Activated naive CD8-positive, alpha-beta T cell treated with anti-CD3 and anti-CD28 coated beads for 36 hours (primary cell): ENCODE measurements at places on chromosomes 13 and 19. TPM values are rescaled to one million over a fixed set of nuclear protein-coding genes. Genes with fewer than 3 reads are reported as not detected.

Gene IRGC
- total RNA-seq = not detected

Gene ALKBH7
- total RNA-seq = 29.6 TPM

Gene MYBPC2
- 0.45 TPM for total RNA-seq

Gene MYPOP
- 3.9 TPM for total RNA-seq

Gene OSCAR
- total RNA-seq = 0.37 TPM

Gene OLFM4
- total RNA-seq = not detected

Gene TSHZ3
- total RNA-seq = 0.06 TPM

Gene PINLYP
- 14.3 TPM for total RNA-seq

Gene NCAN
- not detected for total RNA-seq

DNA sequence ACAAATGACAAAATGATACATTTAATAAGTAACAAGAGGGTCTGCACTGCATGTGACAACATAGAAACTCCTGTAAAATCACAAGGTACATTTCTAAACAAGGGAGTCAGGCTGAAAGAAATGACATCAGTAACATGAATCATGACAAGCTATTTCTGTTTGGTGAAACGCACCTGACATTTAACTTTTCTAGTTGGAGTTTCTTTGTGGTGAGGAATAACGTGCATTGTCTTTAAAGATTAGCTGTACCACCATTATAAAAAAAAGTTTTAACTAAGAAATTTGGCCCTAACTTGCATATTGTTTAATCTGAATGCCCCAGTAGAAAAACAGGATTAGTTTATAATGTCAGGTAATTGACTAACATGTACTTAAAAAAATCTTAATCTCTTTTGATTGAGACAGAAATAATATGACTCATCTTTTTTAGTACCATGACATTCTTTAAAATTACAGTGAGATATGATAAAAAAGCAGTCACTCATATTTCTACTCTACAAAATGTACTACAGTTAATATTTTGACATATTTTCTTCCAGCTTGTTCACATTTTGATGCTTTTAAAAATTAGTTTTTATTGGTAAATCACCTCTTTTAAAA lies 418.2 kb downstream of the KLF12 start:
- DNase-seq = no peak

DNA sequence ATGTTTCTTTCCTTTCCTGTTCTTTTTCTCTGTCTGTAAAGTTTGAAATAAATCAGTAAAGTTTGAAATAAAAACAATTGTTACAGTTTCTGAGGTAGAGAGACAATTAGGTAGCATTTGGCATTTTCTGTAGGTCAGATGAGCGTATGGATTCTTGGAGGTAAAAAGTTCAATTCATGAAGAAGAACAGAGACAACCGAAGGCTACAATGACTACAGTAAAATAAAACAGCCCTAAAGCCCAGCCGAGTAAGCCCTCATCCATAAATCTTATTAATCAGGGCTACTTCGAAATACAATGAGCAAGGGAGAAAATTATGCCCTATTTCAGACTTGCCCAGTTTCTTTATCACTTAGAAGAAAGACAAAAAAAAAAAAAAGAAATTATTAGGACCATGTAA lies 941.9 kb upstream of the SLC10A2 start:
- no peak for DNase-seq

- no peak for DNase-seq
Observed at GRCh38 chr13:40966298-40966697, 52.8 kb downstream of the ELF1 start.

GRCh38 chr13:43776501-43777079 lies 10.2 kb downstream of the ENOX1 start:
- no peak for DNase-seq

DNA sequence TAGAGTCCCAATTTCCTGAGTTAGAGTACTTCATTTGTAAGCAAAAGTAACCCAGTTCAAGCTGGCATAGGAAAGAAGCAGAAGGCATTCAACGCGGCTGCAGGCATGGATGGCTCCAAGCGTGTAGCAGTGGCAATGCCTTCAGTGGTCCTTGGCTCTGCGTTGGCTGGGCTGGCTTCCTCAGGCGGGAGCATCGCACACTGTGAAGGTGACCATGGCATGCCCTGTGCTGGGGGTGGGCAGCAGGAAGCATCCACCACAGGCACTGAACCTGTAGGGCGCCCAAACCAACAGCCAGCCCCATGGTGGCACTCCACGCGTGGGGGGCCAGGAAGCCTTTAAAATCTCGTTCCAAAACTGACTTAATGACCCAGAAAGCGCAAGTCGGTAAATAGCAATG lies 53.6 kb upstream of the SPACA7 start:
- DNase-seq = no peak

GRCh38 chr13:33624740-33625139 lies 193.2 kb upstream of the RFC3 start:
- no peak for DNase-seq

DNA sequence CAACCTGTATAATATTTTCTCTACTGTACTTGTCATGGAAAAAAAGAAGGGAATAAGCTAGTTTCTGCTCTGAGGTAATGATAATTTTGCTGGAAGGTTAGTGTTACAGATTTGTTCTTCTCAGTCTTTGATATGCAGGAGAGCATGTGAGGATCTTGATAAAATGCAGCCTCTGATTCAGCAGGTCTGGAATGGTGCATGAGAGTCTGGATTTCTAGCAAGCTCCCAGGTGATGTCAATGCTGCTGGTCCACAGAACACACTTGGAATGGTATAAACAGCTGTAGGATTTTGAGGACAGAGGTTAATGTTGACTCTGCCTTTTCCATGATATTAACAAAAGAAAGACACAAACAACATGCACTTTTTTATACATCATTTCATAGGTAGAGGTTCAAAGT lies 173.6 kb downstream of the NDFIP2 start:
- DNase-seq = no peak

DNA sequence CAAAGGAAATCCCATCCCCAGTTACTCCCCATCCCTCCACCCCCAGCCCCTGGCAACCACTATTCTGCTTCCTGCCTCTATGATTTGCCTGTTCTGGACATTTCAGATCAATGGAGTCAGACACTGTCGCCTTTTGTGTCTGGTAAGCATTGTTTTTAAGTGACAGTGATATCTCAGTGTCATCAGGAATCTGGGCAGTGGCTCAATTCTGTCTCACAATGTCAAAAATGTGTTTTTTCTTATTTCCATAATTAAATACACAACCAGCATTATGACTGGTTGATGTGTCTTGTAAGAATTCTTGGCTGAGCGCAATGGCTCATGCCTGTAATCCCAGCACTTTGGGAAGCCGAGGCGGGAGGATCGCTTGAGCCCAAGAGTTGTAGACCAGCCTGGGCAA lies 20.2 kb upstream of the PGLS start:
- DNase-seq = no peak

DNA sequence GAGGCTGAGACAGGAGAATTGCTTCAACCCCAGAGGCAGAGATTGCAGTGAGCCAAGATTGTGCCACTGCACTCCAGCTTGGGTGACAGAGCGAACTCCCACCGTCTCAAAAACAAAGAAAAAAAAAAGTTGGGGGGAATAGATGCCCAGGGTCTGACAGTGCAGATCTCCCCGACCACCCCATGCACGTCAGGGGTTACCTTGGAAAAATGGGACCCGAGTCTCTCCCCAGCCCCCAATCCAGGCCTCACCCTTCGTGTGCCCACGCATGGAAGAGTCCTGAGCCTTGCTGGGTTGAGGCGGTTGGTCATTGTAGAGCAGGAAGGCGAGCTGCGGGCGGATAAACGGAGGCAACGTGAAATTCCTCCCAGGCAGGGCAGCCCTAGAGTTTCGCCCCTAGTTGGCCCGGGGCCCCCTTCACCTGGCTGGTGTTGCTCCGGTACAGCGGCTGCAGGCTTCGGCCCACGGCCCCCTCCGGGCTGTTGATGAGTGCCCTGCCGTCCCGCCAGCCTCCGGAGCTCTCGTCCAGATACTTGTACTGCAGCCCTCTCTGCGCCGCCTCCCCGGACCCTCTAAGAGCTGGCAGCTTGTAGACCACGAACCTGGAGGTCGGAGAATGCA lies 588 bp downstream of the DNASE2 start:
- no peak for DNase-seq

GRCh38 chr13:30375265-30375835 lies 46.9 kb upstream of the UBE2L5 start:
- no peak for DNase-seq

DNA sequence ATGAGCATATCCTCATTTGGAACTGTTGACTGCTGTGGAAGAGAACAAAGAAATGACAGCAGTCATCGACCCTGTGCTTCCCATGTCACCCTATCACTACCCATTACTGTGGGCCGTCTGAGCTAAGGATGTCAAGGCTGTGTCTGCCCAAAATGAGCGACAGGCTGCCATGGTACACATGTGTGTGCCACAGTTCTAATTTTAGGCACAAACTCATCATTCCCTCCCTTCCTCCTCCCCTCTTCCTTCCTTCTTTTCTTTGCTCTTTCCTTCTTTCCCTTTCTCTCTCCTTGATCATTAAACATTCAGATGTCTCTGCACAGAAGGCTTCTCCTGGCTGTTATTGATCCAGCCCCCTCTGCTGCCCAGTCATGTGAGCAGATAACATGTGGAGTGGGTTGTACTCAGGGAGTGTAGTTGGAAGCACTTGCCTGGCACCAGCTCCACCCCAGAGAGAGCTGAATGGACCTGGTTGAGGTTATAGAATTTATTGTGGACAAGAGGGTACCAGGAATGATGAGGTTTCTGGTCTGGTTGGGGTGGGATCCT lies 6.3 kb downstream of the FGF9 start:
- DNase-seq = no peak

DNA sequence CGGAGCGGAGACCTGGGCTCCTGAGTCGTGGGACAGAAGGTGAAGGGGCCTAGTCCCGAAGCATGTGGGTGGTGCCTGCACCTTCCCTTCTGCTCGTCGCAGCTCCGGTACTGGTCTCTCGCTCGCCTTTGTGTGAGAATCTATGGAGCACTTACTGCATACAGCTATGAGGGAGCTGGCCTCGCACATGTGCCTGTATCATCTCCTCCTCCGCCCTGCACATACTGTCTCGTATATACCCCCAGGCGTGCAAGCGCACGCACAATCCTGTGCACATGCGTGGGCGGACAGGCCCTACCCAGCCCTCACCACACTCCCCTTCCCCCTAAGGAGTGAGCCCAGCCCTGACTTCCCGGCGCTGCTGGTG lies 8.7 kb downstream of the PIK3R2 start:
- DNase-seq = no peak

GRCh38 chr19:36527873-36528193 lies 238 bp downstream of the ZNF260 start:
- DNase-seq = no peak

GRCh38 chr19:51129716-51130115 lies 5.0 kb downstream of the SIGLEC9 start:
- no peak for DNase-seq

DNA sequence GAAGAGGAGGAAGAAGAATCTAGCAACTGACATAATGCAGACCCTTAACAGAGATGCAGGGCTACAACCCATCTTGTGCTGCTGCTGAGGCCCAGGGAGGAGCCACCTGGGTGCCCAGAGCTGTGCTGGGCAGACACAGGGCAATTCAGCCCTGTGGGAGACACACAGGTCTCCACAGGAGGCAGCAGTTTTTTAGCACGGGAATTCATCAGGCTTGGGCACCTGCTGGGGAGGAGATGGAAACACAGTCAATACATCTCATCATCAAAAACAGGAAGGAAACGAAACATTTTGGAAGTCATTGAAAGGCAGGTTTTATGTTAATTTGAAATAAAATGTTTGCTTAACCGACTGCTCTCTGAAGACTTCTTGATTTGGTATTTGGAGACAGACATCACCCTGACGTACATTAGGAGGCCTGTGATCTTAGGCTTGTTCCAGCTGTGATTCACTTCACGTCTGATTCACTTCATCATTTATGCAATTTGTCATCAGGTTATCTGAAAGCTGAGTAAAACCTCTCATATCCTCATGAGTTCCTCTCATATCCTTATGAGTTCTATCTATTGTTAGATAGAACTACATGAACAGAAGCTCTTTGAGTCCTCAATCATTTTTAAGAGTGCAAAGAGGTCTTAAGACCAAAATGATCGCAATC lies 77.4 kb downstream of the CYSLTR2 start:
- no peak for DNase-seq

GRCh38 chr13:83223546-83223945 lies 658.7 kb downstream of the SLITRK1 start:
- DNase-seq = no peak

DNA sequence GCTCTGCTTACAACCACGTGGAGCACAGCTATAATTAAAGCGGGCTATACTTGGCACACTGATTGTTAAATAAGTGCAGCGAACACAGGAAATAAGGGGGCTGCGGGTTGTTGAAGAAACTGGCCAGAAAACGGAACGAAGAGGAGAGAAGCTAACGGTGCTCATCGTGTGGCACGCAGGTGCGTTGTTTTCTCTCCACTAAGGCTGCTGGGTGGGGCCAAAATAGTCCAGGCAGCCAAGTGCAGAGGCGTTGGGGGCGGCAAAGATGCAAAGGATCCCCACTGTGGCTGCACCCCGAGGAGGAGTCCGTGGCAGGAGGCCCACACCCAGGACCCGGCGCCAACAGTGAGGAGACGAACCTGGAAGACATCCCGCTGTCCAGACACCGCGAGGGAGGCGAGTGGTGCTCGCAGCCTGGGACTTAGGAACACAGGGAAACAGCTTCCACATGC lies 8.1 kb upstream of the ARL11 start:
- peak; percentile 13 for DNase-seq

DNA sequence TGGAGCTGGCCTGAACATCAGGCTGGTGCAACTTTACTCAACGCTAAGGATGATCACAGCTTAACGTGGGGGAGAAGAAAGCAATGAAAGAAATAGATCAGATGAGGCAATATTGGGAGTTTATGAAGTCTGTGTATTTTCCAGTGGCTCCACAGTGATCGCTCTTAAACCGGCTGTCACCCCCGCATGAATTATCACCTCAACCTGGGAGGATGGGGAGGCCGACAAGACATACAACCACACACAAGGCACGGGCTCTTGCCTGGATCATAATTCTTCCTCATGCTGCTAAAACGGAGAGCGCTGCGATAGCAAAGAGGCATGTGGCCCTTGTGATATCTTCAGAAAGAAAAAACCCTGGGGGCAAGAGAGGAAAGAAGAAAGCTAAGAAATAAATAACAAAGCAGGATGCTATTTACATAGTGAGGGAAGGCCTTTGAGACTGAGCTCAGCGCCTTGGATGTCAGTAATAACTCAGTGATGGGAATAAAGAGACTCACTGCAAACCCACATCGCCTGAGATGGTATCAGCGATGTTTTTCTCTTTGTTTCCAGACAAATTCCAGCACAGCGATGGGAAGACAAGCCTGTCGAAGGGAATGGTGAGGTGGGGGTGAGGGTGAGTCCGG lies 19.1 kb upstream of the CHST8 start:
- no peak for DNase-seq

- no peak for DNase-seq
Observed at GRCh38 chr19:6483235-6483634, 1.6 kb upstream of the DENND1C start.

GRCh38 chr13:112331675-112332074 lies 44.5 kb upstream of the SPACA7 start:
- no peak for DNase-seq

GRCh38 chr13:24148414-24149235 lies 11.9 kb upstream of the SPATA13 start:
- no peak for DNase-seq
